ENCODE measurements at places on chromosomes 3 and 15. TPM values are rescaled to one million over a fixed set of nuclear protein-coding genes. Genes with fewer than 3 reads are reported as not detected.

DNA sequence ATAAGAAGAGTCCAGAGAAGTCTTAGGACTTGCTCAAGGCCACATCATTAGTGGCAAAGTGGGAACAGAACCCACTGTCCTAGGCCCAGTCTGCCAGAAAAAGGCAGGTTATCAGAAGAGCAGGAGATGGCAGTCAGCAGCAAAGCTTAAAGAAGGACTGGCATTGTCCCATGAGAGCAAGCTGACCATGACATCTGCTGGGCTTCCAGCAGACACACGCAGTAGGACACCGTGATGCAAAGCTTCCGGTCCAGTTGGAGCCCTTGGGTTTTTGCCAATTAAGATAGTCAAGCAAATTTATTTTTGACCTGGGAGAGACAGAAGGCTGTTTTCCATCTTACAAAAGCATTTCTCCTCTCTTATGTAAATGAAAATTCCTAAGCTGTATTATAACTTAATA lies 42.1 kb downstream of the ZBTB38 start:
- H3K27me3 ChIP-seq: no peaks in the 10 kb centered on the region
- H3K27ac ChIP-seq: peak overlapping the region; percentile 99
- peaks cover 88% of the 10 kb centered on the region for H3K4me1 ChIP-seq
- H3K4me3 ChIP-seq: no peak overlapping the region
- DNase-seq: no peak

DNA sequence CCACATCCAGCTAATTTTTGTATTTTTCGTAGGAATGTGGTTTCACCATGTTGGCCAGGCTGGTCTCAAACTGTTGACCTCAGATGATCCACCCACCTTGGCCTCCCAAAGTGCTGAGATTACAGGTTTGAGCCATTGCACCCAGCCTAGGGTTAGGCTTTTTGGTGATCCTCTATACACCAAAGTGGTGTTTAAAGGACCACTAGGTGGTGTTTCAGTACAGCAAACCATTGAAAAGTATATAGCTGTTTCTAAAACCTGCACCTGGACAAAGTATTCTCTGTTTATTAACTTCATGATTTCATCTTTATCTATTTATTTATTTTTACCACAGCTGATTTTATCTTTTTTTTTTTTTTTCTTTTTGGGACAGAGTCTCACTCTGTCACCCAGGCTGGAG lies 68.4 kb downstream of the MINDY2 start:
- no peak overlapping the region for H3K4me3 ChIP-seq
- no peak overlapping the region for H3K27ac ChIP-seq
- H3K36me3 ChIP-seq: peaks cover 1% of the 10 kb centered on the region
- no peak for DNase-seq

GTPBP8 gene
- total RNA-seq: 25.3 TPM

GRCh38 chr15:61393949-61394348 lies 164.8 kb upstream of the RORA start:
- H3K4me3 ChIP-seq: no peak overlapping the region
- no peaks in the 10 kb centered on the region for H3K36me3 ChIP-seq
- H3K27ac ChIP-seq: no peak overlapping the region
- peaks cover 17% of the 10 kb centered on the region for H3K27me3 ChIP-seq

GRCh38 chr3:184748219-184749135 lies 36.6 kb upstream of the MAGEF1 start:
- no peak overlapping the region for H3K27ac ChIP-seq
- H3K4me3 ChIP-seq: no peak overlapping the region
- H3K4me1 ChIP-seq: peaks cover 10% of the 10 kb centered on the region
- peaks cover 6% of the 10 kb centered on the region for H3K27me3 ChIP-seq
- peak; percentile 42 for DNase-seq

- no peak overlapping the region for H3K4me3 ChIP-seq
- H3K36me3 ChIP-seq: no peaks in the 10 kb centered on the region
- no peaks in the 10 kb centered on the region for H3K4me1 ChIP-seq
- no peak overlapping the region for H3K27ac ChIP-seq
- DNase-seq: no peak
Observed at GRCh38 chr3:81199587-81199986, 561.9 kb downstream of the GBE1 start.

DNA sequence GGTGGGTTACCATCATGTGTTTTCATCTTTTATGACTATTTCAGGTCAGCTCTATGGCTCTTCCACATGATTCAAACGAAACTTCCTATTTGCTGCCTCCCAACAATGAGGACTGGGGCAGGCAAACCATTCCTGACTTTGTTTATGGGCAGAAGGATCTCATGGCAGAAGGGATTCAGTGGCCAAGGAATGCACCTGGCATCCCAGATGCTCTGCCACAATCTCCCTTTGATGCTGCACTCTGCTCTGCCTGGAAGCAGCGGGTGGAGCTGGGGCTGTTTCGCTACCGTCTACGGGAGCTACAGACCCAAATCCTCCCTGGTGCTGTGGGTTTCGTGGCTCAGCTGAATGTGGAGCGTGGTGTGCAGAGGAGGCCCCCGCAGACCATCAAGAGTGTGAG lies 6.8 kb downstream of the GDPGP1 start:
- DNase-seq: no peak
- peaks cover 19% of the 10 kb centered on the region for H3K36me3 ChIP-seq
- no peak overlapping the region for H3K4me3 ChIP-seq
- no peaks in the 10 kb centered on the region for H3K27me3 ChIP-seq

DNA sequence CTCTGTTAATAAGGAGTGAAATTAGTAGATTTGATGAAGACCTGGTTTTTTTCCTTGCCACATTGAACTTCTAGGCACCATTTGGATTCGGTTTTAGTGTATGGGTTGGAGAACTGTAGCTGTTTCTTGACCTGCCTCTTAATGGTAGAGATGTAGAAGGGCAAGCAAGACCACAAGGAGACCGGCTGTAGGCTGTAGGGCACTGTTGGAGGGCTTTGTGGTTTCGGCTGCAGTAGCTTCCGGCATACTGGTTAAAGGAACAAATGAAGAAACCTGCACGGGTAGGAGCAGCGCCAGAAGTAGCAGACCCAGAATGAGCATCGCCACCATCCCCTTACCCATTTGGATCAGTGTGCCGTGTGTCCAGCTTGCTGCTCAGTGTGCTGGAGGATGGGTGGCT lies 7.9 kb downstream of the PCLAF start:
- H3K36me3 ChIP-seq: peaks cover 34% of the 10 kb centered on the region
- peak overlapping the region; percentile 5 for H3K4me3 ChIP-seq
- H3K27ac ChIP-seq: peak overlapping the region; percentile 60
- DNase-seq: no peak
- no peaks in the 10 kb centered on the region for H3K27me3 ChIP-seq

GRCh38 chr3:33883951-33884561 lies 85.6 kb downstream of the PDCD6IP start:
- peaks cover 9% of the 10 kb centered on the region for H3K4me1 ChIP-seq
- no peak for DNase-seq
- H3K36me3 ChIP-seq: no peaks in the 10 kb centered on the region
- no peak overlapping the region for H3K27ac ChIP-seq

CILP gene
- total RNA-seq: 0.05 TPM

DNA sequence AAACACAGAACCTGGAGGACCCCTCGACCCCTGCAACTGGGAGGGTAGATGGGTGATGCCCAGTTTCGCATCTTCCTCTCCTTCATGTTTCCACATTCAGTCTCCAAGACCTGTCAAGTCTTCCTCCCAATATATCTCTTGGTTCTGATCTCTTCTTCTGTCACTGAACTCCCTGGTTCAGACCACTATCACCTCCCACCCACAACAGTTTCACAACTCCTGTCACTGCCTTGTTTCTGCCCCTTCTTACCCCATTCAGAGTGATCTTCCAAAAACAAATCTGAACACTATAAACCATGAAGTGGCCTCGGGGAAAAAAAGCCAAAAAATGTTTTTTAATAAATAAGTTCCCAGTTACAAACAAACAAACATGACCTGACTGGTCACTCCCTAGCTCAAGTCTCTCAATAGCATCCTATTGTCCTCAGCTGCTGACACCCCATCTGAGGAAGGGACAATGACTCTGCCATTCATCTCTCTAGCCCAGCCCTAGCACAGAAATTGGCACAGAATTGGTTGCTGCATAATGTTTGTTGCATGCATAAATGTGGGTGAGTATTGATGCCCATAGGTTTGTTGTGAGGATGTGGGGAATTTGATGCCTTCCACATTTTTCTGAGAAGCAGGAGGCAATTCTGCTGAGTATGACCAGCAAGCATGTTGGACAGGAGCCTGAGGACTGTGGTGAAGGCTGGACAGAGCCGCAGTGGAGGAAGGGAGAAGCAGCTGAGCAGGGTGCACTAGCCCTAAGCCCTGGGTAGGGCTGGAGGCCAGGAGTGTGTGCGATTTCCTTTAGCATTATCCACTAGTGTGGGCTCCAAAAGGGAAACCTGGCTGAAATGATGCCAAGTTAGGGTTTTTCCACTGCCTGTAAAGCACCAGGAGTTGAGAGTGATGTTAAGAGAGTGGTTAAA lies 12.2 kb upstream of the XYLB start:
- DNase-seq: no peak
- H3K4me1 ChIP-seq: peaks cover 7% of the 10 kb centered on the region
- no peak overlapping the region for H3K4me3 ChIP-seq
- no peaks in the 10 kb centered on the region for H3K36me3 ChIP-seq

DNA sequence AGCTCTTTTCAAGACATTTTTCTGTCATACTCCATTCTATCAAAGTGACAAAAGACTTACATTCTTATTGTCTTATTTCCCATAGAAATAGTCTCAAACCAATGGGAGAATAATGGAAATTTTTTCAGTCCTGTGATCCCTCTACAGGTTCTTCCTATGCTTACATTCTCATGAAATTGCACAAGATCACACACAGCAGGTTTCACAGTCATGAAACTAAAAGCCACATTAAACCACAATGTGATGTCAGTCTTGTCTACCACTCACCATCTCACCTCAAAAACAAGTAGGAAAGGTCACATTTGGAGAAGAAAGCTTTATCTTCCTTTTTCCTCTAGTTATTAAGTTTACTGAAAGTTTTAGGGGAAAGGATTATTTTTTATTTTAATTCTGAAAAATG lies 161.0 kb upstream of the RORA start:
- no peak overlapping the region for H3K27ac ChIP-seq
- H3K4me3 ChIP-seq: no peak overlapping the region
- DNase-seq: no peak
- H3K36me3 ChIP-seq: no peaks in the 10 kb centered on the region
- H3K4me1 ChIP-seq: peaks cover 5% of the 10 kb centered on the region

GRCh38 chr3:46712191-46713049 lies 5.2 kb downstream of the PRSS50 start:
- H3K4me1 ChIP-seq: no peaks in the 10 kb centered on the region
- no peaks in the 10 kb centered on the region for H3K27me3 ChIP-seq
- H3K36me3 ChIP-seq: no peaks in the 10 kb centered on the region
- H3K4me3 ChIP-seq: no peak overlapping the region

AKAP13 gene
- 150 TPM for total RNA-seq

- H3K27ac ChIP-seq: no peak overlapping the region
- H3K27me3 ChIP-seq: peaks cover 3% of the 10 kb centered on the region
Observed at GRCh38 chr3:81872566-81872965, 111.1 kb upstream of the GBE1 start.

DNA sequence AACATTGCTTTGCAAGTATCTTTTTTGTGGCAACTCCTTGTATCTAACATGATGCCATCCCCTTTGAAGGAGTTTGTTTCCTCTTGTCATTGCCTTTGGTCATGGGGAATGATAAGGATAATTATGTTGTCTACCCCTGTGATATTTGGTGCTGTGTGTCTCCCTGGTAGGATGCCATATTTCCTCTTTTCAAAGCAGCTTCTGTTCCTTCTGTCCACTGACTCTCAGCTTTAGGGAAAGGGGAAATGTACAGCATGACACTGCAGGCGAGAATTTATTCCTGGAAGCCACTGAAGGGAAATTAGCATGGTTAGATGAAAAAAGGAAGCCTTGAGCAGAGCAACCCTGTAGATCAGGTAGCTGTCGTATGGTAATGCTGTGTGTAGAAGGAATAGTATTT lies 576.7 kb downstream of the CADM2 start:
- no peak overlapping the region for H3K4me3 ChIP-seq
- DNase-seq: no peak
- H3K36me3 ChIP-seq: no peaks in the 10 kb centered on the region
- H3K27ac ChIP-seq: no peak overlapping the region
- H3K4me1 ChIP-seq: no peaks in the 10 kb centered on the region
- no peaks in the 10 kb centered on the region for H3K27me3 ChIP-seq

- H3K36me3 ChIP-seq: peaks cover 81% of the 10 kb centered on the region
- peaks cover 40% of the 10 kb centered on the region for H3K4me1 ChIP-seq
- no peak overlapping the region for H3K4me3 ChIP-seq
- peak overlapping the region; percentile 30 for H3K27ac ChIP-seq
- no peak for DNase-seq
Observed at GRCh38 chr3:157147099-157147803, 12.7 kb downstream of the CCNL1 start.

DNA sequence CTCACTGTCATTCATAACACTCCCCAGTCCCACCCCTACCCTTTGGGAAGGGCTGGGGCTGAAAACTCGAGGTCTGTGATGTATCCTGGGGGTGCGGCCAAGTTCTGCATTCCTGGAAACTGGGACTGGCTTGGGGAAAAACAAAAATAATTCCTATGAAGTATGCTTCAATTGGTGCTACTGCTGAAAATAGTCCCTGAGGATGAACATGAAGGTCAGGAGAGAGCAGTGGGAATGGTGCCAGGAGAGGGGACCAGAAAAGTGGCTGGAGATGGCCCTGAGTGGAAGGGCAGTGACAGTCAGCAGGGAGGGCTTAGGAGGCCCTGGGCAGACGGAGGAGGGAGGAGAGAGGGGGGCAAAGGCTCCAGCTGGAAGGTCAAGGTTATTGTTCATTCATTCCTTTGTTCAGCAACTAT lies 4.8 kb upstream of the ISLR start:
- H3K4me3 ChIP-seq: no peak overlapping the region
- no peak overlapping the region for H3K27ac ChIP-seq
- no peaks in the 10 kb centered on the region for H3K36me3 ChIP-seq
- H3K4me1 ChIP-seq: no peaks in the 10 kb centered on the region
- H3K27me3 ChIP-seq: peaks cover 18% of the 10 kb centered on the region

REC114 gene
- not detected for total RNA-seq

- no peaks in the 10 kb centered on the region for H3K27me3 ChIP-seq
- H3K4me3 ChIP-seq: no peak overlapping the region
- no peak for DNase-seq
Observed at GRCh38 chr3:8278448-8278847, 223.2 kb upstream of the LMCD1 start.

DNA sequence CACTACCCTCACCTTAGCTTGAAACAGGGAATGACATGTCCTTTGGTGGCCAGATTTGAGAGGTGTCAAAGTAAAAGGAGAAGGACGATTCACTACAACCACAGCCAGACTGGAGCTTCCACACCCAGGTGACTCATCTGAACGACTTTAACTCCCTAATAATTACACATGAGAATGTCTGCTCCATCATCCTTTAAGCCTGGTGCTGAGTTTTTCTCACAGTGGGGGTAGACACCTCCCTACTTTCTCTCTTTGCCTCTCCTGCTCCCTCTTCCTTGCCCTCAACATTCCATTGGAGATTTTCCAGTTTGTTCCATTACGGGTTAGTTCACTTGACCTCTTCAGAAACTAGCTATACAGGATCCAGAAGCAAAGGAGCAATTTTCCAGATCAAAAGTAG lies 154.3 kb upstream of the BHLHE40 start:
- peaks cover 98% of the 10 kb centered on the region for H3K4me1 ChIP-seq
- peak overlapping the region; percentile 81 for H3K27ac ChIP-seq
- peaks cover 86% of the 10 kb centered on the region for H3K36me3 ChIP-seq
- no peak for DNase-seq
- no peaks in the 10 kb centered on the region for H3K27me3 ChIP-seq

GP9 gene
- total RNA-seq: not detected

- peaks cover 34% of the 10 kb centered on the region for H3K4me1 ChIP-seq
- peak; percentile 44 for DNase-seq
- H3K27ac ChIP-seq: no peak overlapping the region
- H3K27me3 ChIP-seq: no peaks in the 10 kb centered on the region
- no peak overlapping the region for H3K4me3 ChIP-seq
- H3K36me3 ChIP-seq: no peaks in the 10 kb centered on the region
Observed at GRCh38 chr15:92011611-92012367, 158.3 kb downstream of the SLCO3A1 start.

- peaks cover 30% of the 10 kb centered on the region for H3K27me3 ChIP-seq
- H3K36me3 ChIP-seq: no peaks in the 10 kb centered on the region
- no peaks in the 10 kb centered on the region for H3K4me1 ChIP-seq
Observed at GRCh38 chr3:150184426-150185071, 213.9 kb upstream of the PFN2 start.

NRG4 gene
- total RNA-seq: not detected

ASB14 gene
- not detected for total RNA-seq
